Cardiac ventricle fibroblast (primary cell): ENCODE measurements at places on chromosomes 3 and 15. TPM values are rescaled to one million over a fixed set of nuclear protein-coding genes. Genes with fewer than 3 reads are reported as not detected.

The SPATA12 gene
- 0.12 TPM in 1 of 2 replicates, not detected in the other for total RNA-seq

The SLITRK3 gene
- not detected in 2 replicates for total RNA-seq

The ZNF35 gene
- total RNA-seq: 5.1 and 7.4 TPM in 2 replicates

The ARNT2 gene
- total RNA-seq: 6.4 and 6.9 TPM in 2 replicates

The GREM1 gene
- 0.06 and 0.10 TPM in 2 replicates for total RNA-seq

The CYP8B1 gene
- not detected in 2 replicates for total RNA-seq

The CCDC39 gene
- total RNA-seq: not detected in 2 replicates

The GABRB3 gene
- 0.44 and 1.1 TPM in 2 replicates for total RNA-seq

The ATP13A3 gene
- 161 and 188 TPM in 2 replicates for total RNA-seq

The ALG1L2 gene
- 0.54 TPM in 1 of 2 replicates, not detected in the other for total RNA-seq

The FAM43A gene
- 34.6 and 35.0 TPM in 2 replicates for total RNA-seq

The PRSS50 gene
- total RNA-seq: not detected in 2 replicates

The TGM4 gene
- total RNA-seq: not detected in 2 replicates

The CASR gene
- total RNA-seq: not detected in 2 replicates

The ZDHHC23 gene
- total RNA-seq: 0.56 and 1.1 TPM in 2 replicates
